ENCODE measurements at places on chromosomes 5 and 9.

- no peak for DNase-seq
Observed at GRCh38 chr9:127746959-127747569, 12.0 kb upstream of the TOR2A start.

DNA sequence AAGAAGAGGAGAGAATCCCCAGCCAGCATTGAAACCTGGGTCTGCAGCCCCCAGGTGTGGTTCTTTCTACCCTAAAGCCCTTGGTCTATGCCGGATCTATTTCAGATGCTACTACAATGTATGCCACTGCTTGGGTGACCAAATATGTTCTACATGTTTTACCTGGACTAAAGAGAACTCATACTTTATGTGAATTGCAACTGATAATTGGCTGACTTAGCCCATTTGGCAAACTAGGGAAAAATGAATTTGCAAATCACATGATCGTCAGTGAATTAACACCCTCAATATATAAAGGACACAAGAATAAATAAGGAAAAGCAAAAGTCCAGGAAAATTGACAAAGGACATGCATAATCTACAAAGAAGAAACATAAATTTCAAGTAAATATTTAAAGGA is 308.8 kb upstream of the IRX2 start:
- DNase-seq = no peak

GRCh38 chr5:14872070-14872989 is 752 bp upstream of the ANKH start:
- DNase-seq = no peak

DNA sequence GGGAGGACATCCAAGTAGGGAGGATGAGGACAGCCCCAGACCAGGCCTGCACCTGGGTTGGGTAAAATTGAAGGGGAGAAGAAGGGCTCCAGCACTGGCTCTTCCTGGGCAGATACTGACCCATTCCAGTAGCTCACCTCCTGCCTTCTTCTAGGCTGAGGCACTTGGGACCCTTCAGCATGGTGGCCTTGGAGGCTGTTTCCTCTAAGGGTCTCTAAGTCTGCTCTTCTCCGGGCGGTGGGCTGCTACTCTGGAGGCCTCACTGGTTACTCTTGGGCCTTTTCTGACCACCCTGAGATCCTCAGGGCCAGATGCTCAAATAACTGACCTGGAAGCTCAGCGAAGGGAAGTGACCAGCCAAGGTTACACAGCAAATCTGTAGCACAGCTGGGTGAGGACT is 2.8 kb upstream of the TIFAB start:
- no peak for DNase-seq

- peak; percentile 59 for DNase-seq
Observed at GRCh38 chr5:149367249-149367971, 9.6 kb downstream of the PCYOX1L start.

DNA sequence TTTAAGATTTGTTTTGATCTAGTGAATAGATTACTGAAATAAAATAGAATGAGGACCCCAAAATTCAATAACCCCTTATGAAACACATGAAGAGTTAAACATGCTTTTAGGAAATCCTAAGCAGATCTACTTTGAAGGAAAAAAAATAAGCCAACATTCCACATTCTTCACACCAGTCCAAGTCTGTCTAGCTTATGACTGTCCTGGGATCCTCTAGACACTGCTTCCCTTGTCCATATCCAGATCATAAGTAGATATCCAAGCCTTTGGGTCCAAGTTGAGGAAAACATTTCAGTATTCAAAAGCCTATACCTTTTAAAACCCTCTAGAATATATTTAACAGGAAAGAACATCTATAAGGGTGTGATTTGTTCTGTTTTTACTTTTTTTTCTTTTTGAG is 58.8 kb upstream of the MINAR2 start:
- no peak for DNase-seq

DNA sequence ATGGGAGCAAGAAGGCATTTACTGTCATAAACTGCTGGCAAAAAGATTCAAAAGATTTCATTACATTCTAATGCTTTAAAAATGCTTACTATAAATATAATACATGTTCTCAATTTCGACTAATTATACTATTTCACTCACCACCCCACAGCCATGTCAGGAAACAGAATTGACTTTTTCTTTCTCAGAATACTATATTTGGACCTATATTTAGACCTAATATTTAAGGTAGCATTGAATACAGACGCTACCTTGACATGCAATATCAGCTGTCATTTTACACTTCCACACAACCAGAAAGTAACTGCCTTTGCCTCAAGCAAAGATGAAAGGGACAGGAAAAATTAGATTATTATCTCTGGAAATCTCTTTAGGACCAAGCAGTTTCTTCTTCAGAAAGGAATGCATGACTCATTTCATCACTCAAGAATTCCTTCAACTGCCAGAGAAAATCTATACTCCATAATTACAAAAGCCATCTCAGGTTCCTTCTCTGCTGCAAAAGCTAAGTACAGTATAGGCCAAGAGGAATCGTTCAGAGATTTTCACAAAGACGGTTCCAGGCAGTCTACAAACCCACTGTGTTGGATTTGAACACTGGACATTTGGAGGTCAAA is 11.8 kb upstream of the UBE2QL1 start:
- DNase-seq = no peak

DNA sequence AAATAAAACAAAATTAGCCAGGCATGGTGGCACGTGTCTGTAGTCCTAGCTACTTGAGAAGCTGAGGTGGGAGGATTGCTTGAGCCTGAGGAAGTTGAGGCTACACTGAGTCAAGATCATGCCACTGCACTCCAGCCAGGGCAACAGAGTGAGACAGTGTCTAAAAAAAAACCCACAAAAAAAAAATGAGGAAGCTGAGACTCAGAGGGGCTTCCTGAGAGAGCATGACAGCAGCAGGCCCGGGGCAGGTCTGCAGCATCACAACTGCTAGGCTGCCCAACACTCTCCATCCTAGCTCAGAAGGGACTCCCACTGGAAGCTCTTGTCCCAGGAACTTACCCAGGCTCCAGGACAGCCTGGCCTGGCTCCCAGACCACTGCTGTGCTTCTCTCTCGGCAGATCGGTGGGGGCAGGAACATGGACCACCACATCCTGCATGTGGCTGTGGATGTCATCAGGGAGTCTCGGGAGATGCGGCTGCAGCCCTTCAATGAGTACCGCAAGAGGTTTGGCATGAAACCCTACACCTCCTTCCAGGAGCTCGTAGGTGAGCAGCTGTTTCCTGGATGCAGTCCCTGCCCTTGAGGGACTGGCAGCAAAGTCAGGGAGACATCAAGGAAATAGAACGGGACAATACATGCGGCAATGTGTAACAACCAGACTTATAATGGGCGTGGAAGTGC is 19.1 kb downstream of the PTGS1 start:
- peak; percentile 47 for DNase-seq

DNA sequence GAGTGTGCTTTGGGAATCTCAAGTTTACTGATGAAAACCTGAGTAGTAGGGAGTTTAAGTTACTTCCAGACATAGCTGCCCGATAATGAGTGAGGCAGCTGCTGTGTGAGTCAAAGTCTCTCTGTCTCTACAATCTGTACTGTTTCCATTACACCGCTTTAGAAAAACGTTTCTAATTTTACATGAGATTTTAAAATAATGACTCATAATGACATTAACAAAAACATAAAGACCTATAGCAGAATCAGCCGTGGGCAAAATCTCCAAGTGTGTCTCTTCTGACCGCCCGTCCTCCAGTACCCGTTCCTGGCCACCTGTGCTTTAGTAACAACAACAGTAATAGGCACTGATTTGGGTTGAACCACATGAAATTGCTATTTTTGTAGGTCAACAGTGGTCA is 69.6 kb upstream of the PRRC1 start:
- DNase-seq = no peak

GRCh38 chr5:132098151-132098594 is 24.6 kb downstream of the CSF2 start:
- DNase-seq = peak; percentile 34

DNA sequence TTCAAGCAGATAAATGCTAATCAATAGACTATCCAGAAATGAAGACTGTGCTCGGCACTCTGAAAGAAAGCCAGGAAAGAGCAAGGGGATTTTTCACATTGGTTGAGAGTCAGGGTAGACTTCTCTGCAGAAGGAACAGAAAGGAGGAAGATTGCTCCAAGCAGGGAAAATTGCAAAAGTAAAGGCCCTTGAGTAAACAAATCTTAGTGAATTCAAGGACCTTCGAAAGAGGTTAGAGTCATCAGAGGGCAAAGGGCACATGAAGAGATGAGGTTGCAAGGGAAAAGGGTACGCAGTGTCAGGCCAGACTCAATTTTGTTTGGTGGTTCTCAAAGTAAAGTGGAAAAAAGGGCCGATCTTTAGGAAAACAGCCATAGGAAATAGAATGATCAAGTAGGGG is 157.6 kb upstream of the RAI14 start:
- DNase-seq = no peak

- DNase-seq = no peak
Observed at GRCh38 chr5:58255970-58256369, 203.9 kb downstream of the PLK2 start.

DNA sequence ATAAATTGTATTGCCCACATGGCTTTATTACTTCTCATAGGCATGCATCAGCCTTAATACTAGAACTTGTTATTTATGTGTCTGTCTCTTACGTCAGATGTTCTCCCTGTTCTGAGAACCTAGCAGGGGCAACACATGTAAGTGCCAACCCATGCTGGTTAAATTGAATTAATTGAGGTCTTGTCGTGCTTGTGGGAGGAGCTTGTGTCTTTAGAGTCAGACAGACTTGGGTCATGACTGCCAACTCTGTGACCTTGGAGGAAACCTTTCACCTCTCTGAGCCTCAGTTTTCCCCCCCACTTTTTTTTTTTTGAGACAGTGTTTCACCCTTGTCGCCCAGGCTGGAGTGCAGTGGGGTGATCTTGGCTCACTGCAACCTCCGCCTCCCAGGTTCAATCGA is 2.2 kb upstream of the MEGF9 start:
- no peak for DNase-seq

DNA sequence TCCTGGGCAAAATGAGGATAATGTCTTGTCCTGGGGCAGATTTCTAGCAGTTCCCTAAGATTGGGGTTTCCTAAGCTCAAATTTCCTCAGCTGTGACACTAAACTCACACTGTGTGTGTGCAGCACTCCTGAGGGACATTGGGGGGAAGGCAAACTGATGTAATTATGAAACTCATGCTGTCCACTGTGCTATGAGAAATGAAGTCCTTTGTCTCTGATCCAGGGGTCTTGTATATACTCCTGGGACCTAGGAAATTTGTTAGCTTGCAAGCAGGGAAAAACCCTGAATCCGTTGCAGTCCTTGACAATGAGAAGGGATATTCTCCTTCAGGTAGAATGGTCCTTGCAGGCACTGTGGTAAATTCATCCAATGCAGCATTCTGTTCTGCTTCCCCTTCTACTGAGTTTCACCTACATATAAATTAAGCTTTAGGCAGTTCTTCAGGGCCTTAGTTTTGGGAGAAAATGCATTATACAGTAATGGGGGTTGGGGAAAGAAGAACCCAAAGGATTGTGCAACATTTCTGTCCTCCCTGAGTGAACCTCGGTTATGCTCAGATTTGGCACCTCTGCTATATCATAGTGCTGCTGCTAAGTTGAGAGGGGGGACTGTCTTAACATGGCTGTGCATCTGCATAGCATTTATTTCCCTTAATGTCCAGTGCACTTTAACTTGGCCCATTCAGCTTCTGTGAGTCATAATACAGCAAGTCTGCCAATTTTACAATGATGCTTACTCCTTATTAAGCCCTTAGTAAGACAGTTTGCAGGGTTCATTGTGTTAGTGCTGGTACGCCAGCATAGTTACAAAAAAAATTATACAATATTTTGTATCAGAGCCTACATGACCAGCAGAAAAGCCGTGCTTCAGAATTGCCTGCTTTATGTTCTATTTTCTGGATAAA is 80.2 kb downstream of the PJA2 start:
- peak; percentile 44 for DNase-seq

GRCh38 chr5:95957561-95958203 is 4.0 kb downstream of the ELL2 start:
- no peak for DNase-seq

DNA sequence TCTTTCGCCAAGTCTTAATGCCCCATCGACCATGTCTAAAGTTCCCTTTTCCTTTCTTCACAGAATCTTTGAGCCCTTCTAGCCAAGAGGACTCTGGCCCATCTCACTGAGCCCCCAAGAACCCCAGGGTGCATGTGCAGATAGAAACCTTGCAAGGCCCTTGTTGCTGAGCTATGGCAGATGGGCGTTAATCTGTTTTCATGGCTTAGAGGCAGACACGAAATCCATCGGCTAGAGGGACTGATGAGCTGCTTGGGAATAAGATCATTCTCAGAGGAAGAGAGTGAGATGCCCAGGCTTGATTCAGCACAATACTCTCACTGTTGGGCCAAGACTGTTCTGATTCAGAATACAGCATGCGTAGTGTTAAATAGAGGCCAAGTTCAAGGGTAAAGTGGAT is 262.5 kb upstream of the C9orf72 start:
- DNase-seq = no peak

DNA sequence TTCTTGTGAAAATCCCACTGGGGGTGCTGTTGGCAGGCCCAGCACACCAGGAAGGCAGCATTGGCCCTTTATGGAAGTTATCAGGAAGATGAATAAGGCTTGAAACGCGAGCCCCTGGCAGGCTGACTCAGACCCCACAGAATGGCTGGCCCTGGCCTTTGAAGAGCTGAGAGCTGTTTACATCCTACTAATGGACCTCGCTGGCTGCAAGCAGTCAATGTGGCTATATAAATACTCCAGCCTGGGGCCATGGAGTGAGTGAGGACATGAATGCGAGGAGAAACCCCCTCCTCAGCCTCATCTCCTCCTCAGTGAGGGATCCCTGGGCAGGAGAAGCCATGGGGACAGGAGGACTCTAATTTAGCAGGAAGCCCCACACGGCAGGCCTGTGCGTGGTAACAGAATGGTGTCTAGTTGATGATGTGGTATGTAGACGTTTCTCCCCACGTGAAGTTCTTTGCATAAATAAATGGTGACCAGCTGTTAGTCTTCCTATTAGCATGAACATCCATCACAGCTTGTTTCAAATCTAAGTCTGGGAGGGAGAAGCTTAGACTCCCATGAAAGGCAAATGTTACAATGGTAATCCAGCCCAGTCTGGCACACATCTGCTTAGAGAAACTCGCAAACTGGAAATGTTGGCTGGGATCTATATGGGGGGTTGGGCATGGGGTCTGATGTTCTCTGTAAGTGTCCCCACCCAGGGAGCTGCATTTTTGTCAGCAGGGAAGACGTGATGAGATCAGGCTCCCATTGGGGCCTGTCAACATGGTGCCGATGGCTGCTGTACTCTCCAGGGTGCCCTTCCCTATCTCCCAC is 175.1 kb upstream of the PITX1 start:
- DNase-seq = peak; percentile 86

GRCh38 chr5:112977440-112977861 is 853 bp downstream of the DCP2 start:
- no peak for DNase-seq
